Smooth muscle cell of the umbilical artery (primary cell): ENCODE measurements at places on chromosomes 16 and 17. TPM values are rescaled to one million over a fixed set of nuclear protein-coding genes. Genes with fewer than 3 reads are reported as not detected.

The TMEM100 gene
- 0.23 TPM in 1 of 2 replicates, not detected in the other for total RNA-seq

The GRB7 gene
- not detected in 2 replicates for total RNA-seq

The KRTAP9-4 gene
- total RNA-seq, result not detected in 2 replicates

The MARVELD3 gene
- total RNA-seq, result not detected in 2 replicates

The CSH1 gene
- not detected in 2 replicates for total RNA-seq

The KCNJ2 gene
- total RNA-seq, result 0.59 and 0.92 TPM in 2 replicates

The RECQL5 gene
- 16.0 and 19.9 TPM in 2 replicates for total RNA-seq

The KRTAP4-9 gene
- not detected in 2 replicates for total RNA-seq

The SOX9 gene
- total RNA-seq, result 1.8 and 11.9 TPM in 2 replicates

The SALL1 gene
- 0.09 and 0.59 TPM in 2 replicates for total RNA-seq

The DRG2 gene
- total RNA-seq, result 31.2 and 40.7 TPM in 2 replicates

The CCL17 gene
- total RNA-seq, result not detected in 2 replicates

The CPHXL2 gene
- total RNA-seq, result not detected in 2 replicates

The DHRS7C gene
- total RNA-seq, result not detected in 2 replicates

The RAB11FIP4 gene
- under 0.01 and 0.74 TPM in 2 replicates for total RNA-seq

The TMEM88 gene
- total RNA-seq, result 2.1 and 4.3 TPM in 2 replicates

The KLHL10 gene
- 0.28 TPM in 1 of 2 replicates, not detected in the other for total RNA-seq

The ELOB gene
- total RNA-seq, result 124 and 257 TPM in 2 replicates

The SGCA gene
- 1.5 and 2.1 TPM in 2 replicates for total RNA-seq

The C1QTNF8 gene
- not detected in 2 replicates for total RNA-seq

The CRYM gene
- 0.51 TPM in 1 of 2 replicates, not detected in the other for total RNA-seq

The CNEP1R1 gene
- total RNA-seq, result 30.3 and 33.2 TPM in 2 replicates

The HSBP1 gene
- 34.4 and 42.4 TPM in 2 replicates for total RNA-seq
